HAP-1 (cell line): ENCODE measurements at places on chromosomes 7 and 10.
A peak's percentile ranks its signal among the peaks of the same experiment; 100 is the strongest.

DNA sequence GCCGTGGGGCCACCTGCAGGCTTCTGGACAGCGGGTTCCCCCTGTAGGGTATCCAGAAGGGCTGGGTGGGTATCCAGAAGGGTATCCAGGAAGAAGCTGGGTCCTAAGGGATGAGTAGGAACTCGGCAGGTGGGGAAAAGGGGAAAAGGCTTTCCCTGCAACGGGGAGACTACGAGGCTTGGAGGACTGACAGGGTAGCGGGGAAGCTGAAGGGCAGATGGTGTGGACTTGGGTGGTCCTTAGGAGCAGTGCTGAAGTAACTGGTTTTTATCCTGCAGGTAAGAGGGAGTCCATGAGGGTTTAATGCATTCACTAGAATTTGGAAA lies 525 bp downstream of the UBE2D4 start:
- DNase-seq, result no peak

- no peak for DNase-seq
Measured at GRCh38 chr10:35792291-35792690, 150.2 kb upstream of the FZD8 start.

DNA sequence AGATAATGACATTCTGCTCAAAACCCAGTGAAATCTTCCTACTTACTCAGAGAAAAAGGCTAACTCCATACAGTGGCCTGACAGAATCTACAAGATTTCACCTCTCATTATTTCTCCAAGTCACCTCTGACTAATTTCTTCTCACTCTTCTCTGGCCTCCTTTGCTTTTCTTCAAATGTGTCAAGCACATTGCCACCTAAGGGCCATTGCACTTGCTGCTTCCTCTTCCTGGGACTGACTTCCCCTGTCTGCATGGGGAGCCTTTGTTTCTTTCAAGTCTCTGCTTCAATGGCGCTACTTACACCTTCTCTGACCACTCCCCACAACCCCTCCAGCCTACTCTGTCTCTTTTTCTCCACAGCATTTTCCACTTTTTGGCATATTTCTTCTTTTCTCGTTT lies 36.0 kb downstream of the PRTFDC1 start:
- no peak for DNase-seq

DNA sequence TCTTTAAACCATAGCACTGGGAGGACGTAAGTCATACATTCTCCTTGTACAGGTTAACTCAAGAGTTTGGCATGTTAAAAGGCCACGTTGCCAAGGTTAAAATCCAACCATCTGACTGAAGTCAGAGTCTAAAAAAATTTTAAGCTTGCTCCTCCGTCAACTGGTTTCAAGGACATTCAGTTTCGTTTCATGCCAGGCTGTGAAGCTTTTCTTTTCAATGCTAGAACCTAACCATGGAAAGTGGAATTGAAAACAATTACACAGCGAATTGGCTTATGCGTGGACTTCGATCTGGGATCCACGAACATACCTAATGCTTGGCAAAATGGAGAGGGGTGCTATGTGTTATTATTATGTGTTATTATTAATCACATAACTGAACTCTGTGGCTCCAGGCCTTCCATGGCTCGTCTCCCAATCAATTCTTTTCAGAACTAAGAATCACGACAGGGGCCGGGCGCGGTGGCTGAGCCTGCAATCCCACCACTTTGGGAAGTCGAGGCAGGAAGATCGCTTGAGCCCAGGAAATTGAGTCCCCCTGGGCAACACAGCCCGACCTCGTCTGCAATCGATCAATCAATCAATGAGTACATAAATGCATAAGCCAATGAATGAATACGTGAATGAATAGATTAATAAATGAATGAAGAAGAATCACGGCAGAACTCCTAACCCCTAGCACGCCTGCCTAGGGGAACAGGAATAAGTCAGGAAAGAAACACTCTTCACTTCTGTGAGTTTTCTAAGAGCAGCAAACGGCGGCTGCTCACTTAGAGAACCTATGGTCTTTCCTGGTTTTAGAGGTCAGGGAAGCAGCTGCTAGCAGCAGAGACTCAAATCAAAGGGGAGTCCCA lies 733 bp upstream of the ARL5B start:
- no peak for DNase-seq

DNA sequence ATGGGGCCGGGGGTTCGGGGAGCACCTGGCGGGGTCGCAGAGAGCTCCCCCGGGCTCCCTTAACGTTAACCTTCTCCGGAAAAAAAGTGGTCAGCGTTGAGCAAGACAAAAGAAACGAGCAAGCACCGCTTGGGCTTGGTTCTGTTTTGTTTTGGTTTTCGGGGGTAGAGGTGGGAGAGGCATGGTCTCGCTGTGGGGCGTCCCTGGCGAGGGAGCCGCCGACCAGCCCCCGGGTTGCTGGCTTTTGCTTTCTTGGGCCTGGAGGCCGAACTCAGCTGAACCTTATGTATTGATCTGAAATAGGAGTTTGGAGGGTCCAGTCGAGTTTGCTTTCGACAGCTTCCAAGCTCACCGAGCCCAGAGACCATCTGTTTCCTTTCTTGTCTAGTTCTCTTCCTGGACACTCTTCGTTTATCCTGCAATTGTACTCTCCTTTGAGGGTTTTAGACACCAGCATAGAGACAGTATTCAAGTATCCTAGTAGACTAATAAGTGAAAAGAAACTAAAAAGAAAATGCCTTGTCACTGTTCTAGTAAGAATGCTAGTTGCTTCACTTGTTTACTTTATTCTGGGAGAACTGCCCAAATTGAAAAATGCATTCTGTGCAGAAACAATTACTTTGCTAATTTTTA lies 980 bp downstream of the FHIP2A start:
- DNase-seq, result peak; percentile 50

DNA sequence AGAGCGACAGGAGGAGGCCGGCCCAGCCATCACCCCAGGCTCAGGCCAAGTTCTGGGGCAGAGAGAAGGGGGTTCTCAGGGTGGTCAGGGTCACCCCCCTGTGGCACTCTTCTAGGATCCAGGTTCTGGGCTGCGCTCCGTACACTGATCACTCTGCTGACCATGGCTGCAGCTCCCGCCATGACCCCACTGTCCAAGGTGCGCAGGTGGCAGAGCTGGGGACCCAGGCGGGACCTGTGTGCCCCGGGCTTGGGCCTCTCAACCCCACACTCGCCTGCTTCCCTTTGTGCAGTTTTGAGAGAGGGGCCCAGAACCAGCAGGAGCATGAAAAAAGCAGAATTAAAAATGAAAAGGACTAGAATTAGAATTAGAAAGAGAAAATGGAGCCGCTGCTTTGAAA lies 227.1 kb downstream of the FANK1 start:
- DNase-seq, result peak; percentile 63
